ENCODE measurements at places on chromosomes 7 and 10. TPM values are rescaled to one million over a fixed set of nuclear protein-coding genes. Genes with fewer than 3 reads are reported as not detected.
A peak's percentile ranks its signal among the peaks of the same experiment; 100 is the strongest.

The NEUROD6 gene
- total RNA-seq = not detected

The FAM185A gene
- 8.7 TPM for total RNA-seq

The CARD11 gene
- total RNA-seq = 3.2 TPM

The PAPOLB gene
- 0.06 TPM for total RNA-seq

The TRIL gene
- 0.96 TPM for total RNA-seq

The RHOBTB1 gene
- total RNA-seq = 6.9 TPM

The GLCCI1 gene
- total RNA-seq = 12.3 TPM

The CCL24 gene
- 25.6 TPM for total RNA-seq

The PCLO gene
- 16.5 TPM for total RNA-seq

The AP1S1 gene
- total RNA-seq = 83.6 TPM

GRCh38 chr10:108090476-108091215 is 926.1 kb upstream of the SORCS1 start:
- DNase-seq = no peak

DNA sequence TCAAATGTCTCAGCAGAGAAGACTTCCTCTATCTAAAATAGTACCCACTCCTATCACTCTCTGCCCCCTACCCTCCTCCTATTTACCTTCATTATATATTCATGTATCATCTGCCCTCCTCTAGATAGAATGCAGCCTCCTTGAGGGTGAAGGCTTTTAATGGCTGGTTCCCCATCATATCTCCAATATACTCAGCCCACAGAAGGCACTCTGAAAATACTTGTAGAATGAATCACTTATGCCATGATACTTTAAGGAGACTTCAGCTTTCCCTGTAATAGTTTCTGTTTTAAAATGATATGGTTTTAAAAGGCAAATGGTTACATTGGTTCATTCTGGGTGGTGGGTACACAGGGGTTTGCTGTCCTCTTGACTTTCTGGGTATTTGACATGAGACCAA is 25.3 kb downstream of the GFRA1 start:
- DNase-seq = no peak

DNA sequence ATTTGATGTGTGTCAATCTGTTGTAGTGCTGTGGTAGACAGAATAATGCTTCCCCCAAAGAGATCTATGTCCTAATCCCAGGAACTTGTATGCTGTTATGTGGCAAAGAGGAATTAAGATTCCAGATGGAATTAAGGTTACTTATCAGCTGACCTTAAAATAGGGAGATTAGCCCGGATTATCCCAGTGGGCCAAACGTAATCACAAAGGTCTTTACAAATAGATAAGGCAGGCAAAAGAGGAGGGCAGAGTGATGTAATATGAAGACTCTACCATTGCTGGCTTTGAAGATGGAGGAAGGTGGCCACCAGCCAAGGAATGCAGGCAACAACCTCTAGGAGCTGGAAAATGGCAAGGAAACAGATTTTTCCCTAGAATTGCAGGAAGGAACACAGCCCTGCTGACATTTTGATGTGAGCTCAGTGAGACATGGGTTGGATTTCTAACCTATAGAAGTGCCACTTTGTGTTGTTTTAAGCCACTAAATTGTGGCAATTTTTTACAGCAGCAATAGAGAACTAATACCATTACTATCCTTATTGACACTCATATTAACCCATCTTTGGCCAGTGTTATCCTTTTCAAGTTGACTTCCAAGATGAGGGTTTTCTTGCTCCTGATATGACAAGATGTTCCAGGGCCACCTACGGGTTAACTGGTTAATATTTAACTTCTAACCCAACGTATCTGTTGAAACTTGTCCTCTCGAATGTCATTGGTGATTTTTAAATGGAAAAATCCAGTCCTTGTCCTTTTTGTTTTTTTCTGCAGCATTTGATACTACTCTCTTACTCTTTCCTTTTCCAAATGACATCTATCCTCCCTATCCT is 29.3 kb downstream of the CYCS start:
- DNase-seq = no peak

DNA sequence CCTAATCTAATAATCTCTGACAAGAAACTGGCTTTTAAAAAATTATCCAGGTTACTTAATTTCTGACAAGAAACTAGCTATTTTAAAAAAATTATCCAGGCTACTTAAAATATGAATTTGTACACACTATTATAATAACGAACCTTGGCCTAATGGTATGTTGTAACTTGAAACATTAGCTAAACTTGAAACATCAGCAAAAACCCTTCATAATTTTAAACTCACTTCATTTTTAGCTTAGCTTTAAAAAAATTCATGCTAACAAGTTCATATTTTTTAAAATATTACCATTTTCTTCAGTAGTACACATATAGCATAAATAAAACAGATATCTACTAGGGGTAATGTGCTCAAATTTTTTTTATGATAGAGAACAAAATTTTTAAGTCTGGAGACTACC is 35.6 kb downstream of the BRAF start:
- DNase-seq = no peak

GRCh38 chr7:85573844-85574243 is 387.0 kb upstream of the SEMA3D start:
- DNase-seq = no peak

GRCh38 chr10:112913661-112914287 is 36.3 kb upstream of the TCF7L2 start:
- peak; percentile 44 for DNase-seq

DNA sequence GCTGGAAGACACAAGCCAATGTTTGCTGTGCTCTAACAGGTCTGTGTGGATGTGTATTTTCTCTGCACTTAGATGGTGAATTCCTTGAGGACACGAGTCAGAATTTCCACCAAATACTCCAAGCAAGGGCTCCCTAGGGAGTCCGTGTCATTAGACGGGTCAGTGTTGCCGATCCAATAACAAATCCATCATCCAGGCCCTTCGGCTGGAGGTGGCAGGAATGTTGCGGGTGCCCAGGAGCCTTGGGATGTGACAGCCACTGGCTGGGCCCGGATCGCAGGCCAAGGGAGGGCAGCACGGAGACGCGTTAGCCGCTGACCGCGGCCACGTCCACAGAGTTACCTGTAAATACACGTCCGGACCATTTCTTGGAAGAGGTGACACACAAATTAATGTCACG is 186.8 kb downstream of the WDR37 start:
- DNase-seq = no peak

GRCh38 chr10:119896061-119896655 is 3.6 kb downstream of the SEC23IP start:
- DNase-seq = peak; percentile 46

- DNase-seq = no peak
These were observed 2.6 kb downstream of the STK31 start for GRCh38 chr7:23712368-23713284.

GRCh38 chr10:4770801-4771553 is 55.0 kb upstream of the AKR1E2 start:
- no peak for DNase-seq

- DNase-seq = no peak
These were observed 3.5 kb upstream of the CCL24 start for GRCh38 chr7:75817116-75817515.

GRCh38 chr10:70887804-70888800 is at the start of gene PCBD1:
PCBD1 (minus strand) TSS chr10:70888565; CDS start chr10:70888533, 32 bp downstream.
- DNase-seq = peak; percentile 88

DNA sequence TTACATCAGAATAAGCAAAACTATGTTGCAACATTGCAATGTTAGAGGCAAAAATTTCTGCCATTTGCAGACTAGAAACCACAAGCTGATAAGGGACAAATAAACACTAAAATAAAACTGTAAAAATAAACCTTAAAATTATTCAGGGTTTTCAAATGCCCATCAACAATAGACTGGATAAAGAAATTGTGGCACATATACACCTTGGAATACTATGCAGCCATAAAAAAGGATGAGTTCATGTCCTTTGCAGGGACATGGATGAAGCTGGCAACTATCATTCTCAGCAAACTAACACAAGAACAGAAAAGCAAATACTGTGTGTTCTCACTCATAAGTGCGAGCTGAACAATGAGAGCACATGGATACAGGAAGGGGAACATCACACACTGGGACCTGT is 385.0 kb downstream of the PHF14 start:
- DNase-seq = no peak

DNA sequence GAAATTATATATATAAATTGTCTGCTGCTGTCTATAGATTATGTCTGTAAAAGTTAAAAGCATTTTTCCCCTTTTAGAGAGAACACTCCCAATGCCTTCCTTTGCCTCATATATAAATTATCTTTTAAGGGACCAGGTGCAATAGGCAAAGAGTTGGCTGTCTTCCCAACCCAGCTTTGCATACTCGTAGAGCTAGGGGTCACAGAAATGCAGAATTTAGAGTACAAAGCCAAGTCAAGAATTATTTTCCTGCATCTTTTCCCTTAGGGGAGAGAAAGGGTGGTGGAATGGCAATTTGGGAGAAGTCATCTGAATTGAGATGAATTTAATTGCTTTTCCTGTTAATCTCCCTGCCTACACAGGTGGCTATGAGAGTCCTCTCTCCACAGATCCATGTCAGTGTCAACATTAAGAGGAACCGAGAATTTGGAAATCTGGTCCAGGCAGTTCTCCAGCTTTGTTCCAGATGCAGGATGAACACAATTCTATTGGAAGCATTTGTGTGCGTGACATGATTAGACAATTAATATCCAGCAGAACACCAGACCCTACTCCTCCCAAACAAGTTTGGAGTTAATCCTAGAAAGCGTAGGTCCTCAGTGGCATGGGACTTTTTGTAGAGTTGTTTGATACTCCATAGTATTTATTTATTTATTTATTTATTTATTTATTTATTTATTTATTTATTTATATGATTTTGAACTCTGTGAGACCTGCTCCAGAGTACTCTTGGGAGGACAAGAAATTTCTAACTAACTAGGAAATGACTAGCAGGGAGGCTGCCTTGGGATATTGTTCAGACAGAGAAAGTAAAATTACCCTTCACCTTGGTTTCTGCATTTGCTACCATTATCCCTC is 80.3 kb upstream of the SKAP2 start:
- DNase-seq = no peak

GRCh38 chr7:34322841-34323240 is 335.2 kb upstream of the NPSR1 start:
- DNase-seq = no peak

DNA sequence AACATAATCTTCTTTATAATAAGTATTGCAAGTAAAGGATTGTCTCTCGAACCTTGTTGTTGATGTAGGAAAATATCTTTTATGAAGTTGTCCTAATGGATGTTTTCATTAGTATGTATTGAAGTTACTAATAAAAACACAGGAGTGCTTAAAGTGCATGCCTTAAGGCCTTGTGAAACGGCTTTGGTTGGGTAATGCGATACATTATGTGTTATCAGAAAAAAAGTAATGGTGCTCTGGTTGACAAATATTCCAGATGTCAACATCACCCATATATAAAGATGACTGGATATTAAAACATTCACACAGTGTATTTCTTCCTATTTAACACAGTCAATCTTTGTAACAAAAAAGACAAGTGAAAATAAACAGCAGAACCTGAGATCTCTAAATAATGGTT is 310.7 kb downstream of the PRKG1 start:
- DNase-seq = no peak

DNA sequence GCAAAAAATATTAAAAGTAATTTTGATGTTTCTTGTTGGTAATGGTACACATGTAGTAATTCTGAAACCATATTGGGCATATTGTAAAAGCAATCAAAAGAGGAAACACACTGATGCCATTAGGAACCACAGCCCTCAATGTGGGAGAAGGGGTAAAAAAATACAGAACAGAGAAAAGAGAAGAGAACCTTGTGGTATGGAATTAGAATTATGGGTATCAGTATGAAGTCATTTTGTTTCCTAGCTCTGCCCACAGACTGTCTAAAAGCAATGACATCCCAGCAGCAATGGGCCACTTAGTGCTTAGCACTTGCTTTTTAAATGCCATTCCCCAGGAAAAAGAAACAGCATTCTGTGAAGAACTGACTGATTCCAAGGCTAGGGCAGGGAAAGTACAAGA is 61.5 kb downstream of the CPVL start:
- no peak for DNase-seq

GRCh38 chr10:130455111-130455695 is 319.0 kb downstream of the GLRX3 start:
- DNase-seq = no peak

- DNase-seq = no peak
These were observed 43.2 kb downstream of the BEND7 start for GRCh38 chr10:13485623-13486022.

GRCh38 chr10:91149550-91149949 is 70.9 kb upstream of the PCGF5 start:
- DNase-seq = no peak

DNA sequence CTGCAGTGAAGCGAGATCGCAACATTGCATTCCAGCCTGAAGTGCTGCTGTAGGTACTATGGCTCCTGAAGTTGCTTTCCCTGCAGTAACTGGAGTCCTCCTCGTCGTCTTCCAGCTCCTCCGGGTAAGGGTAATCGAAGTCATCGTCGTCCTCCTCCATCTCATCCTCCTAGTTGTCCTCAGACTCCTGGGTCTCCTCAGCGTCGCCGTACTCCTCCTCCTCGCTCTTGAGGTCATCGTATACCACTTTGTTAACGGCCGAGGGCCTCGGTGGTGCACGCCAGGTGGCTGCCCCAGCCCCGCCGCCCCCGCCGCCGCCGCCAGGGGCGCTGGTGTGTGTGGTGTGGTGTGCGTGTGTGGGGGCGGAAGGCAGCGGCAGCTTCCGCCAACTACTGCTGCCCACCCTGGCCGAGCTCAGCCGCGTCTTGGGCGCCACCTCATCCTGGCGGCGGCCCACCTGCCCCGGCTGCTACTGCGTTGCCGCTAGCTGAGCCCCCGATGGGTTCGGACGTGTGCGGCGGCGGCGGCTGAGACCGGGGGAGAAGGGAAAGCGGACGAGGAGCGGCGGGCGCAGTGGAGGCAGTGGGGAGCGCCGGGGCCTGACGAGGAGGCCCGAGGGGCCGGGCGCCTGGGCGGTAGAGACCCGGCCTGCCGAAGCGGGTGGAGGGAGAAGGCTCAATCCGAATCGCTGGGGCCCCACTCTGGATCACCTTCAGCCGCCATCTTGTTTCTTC is 11.8 kb upstream of the ACBD5 start:
- peak; percentile 88 for DNase-seq

Measured in mucosa of descending colon (tissue), 3 donors.